CD8-positive, alpha-beta memory T cell (primary cell): ENCODE measurements at places on chromosomes 12 and 14.

DNA sequence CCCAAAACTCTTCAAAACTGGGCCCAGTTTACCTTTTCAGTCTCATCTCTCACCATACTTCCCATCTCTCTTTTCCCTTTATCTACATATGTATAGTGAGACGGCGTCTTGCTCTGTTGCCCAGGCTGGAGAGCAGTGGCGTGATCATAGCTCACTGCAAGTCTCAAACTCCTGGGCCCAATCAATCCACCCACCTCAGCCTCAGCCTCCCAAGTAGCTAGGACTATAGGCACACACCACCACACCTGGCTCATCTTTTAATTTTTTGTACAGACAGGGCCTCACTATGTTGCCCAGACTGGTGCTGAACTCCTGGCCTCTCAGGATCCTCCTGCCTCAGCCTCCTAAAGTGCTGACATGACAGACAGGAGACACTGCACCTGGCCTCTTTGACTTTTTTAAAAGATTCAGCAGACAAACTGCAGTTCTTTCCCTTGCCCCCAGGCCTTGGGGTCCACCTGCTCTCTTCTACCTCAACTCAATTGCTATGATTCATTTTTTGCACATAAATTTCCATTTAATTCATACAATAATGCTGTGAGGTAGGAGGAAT, 33.6 kb downstream of the TFCP2 start:
- DNase-seq, result no peak

- DNase-seq, result no peak
Observed at GRCh38 chr14:46964378-46964777, 312.8 kb upstream of the RPL10L start.

GRCh38 chr12:91630596-91631293, 448.1 kb upstream of the DCN start:
- DNase-seq, result no peak

- no peak for DNase-seq
Observed at GRCh38 chr14:39912192-39913100, 480.2 kb upstream of the FBXO33 start.

DNA sequence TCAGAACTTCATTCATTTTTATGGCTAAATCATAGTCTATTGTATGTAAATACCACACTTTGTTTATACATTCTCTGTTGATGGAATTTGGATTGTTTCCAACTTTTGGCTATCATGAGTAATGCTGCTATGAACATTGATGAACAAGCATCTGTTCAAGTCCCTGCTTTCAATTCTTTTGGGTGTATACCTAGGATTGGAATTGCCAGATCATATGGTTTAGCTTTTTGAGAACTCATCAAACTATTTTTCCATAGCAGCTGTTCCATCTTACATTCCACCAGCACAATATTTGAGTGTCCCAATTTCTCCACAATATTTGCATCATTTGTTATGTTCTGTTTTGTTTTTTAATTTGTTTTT, 52.3 kb upstream of the CCND2 start:
- DNase-seq, result no peak

DNA sequence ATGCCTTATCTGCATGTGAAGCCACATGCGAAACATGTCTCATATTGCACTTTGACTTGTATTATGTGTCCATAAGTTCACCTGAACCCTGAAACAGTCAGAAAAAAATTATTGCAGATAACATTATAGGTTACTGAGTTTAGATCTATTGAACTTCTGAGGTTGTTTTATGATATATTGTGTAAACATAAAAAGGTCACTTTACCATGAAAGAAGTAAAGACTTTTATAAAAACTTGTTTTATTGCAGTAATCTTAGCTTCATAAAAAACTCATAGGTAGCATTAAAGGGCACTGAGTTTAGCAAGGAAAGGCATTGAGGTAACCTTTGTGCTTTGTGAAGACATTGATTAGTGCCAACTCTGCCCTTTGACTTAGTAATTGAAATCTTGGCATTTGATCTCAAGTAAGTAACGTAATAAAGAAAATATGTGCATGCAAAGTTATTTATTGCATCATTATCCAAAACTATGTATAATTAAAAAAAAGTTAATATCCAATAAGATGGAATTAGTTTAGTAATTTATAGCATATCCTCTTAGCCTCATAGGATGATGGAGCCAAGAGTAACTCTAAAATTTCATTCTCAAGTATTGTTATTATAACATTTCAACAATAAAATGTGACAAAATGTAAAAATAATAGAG, 313.3 kb upstream of the ATP2B1 start:
- DNase-seq, result no peak

DNA sequence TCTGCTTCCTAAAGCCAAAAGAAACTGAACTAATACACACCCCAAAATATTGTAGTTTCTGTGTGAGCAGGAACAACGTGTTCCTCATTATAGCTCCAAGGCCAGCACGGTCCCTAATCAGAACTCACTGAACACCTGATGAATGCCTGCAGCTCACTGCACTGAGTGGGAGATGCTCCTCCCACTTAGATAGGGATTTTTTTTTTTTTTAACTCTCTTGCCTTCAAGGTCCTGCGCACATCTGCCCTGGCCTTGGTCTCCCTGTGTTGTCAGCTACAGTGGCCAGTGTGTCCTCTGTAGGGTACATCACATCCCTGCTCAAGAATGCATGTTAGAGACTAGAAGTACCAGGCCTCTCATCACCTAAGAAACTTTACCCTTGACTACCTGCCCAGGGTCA, 44.3 kb upstream of the TMPO start:
- no peak for DNase-seq

DNA sequence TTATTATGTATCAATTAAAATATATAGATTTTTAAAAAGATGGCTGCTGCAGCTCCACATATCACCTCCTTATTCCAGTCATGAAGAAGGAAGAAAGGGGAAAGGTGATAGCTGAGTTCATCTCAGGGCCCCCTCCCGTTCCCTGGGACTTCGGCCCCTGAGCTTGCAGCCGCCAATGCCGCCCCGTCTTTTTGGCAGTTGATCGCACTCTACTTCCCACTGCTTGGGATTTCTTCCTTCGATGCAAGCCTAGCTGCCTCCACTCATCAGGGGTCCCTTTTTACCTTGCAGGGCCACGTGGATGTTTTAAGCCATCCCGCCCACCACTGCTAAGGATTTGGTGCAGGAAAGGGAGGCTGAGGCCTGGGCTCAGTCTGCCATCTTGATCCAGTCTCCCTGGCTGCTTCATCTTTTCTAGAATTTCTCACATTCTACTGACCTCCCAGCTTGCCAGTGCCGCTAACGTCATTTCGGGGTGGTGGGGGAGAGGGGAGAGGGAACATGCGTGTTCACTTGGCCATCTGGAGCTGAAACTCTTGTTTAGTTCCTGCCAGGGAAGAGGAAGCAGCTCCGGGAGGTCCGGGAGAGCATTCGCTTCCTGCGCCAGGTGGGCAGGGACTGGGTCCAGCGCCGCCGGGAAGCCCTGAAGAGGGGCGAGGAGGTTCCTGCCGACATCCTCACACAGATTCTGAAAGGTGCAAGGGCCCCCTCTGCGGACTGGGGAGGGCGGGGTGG, 31.3 kb downstream of the CYP46A1 start:
- DNase-seq, result no peak

- no peak for DNase-seq
Observed at GRCh38 chr12:50251619-50252252, 31.6 kb downstream of the LIMA1 start.

DNA sequence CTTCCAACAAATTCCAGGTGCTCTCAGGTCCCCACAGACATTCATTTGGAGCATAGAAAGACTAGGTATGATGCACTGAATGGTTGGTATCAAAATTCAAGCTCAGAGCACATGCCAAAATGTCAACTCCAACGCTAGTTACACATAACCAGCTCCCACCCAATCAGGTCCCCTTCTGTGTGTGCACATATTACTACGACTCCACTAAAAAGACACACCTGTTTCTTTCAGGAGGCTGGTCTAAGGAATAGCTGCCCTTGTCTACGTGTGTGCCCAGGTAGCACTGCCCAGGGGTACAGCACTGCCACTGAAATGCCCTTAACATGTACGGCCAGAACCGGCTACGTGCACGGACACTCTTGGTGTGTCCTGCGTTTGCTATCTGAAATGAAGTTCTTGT, 138.1 kb downstream of the KCNK10 start:
- DNase-seq, result no peak

DNA sequence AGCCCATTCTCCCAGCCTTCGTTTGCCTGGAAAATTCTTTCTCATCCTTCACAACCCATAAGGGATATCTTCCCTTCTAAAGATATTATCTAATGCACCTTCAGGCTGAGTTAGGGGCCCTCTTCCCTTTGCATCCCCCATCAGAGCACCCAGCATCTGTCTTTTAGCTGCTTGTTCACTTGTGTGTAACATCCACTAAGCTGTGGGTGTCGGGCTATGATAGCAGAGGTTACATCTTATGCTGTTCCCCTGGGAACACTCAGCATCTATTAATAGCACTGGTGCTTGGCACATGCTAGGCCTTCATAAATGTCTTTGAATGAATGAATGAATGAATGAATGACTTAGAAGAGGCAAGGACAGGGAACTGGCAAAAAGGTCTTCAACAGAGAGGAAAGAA, 131.8 kb downstream of the NUAK1 start:
- no peak for DNase-seq

DNA sequence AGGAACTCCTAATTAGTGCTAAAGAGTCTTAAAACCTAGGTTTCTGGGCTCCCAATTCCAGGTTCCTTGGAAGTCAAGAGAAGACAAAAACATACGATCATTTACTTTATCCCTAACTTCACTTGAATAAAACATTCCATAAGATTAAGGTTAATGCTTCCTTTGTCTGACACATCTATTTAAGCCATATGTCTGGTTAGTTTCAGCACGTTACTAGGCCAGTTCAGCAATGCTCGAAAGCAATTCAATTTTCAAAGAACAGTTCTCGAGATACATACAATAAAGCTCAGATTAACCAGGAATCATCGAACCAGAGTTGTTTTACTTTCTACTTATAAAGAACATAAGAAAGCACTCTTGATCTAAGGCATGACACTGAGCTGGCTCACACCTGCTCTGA, 68.0 kb upstream of the POC1B start:
- DNase-seq, result no peak

DNA sequence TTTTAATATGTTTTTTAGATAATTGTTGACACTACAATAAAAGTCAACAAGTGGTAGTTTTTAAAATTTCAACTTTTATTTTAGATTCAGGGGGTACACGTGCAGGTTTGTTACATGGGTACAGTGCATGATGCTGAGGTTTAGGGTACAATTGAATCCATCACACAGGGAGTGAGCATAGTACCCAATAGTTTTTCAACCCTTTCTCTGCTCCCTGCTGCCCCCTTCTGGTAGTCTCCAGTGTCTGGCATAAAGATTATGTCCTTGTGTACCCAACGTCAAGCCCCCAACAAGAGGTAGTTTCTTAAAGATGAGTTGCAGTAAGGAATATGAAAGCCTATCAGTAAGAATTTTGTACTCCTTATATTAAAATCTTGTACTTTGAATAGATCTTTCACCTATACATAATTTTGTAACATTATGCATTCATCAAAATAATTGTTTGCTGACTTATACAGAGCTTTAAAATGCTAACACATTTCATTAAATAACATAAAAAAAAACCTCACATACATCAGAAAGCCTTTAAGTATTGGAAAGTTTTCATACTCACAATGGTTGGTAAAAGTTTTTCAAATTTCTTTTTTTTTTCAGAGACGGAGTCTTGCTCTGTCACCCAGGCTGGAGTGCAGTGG, 5.4 kb upstream of the RALGAPA1 start:
- peak; percentile 71 for DNase-seq

GRCh38 chr12:95790033-95790916, at the start of gene NTN4:
Gene NTN4 (minus strand): TSS chr12:95790764. CDS start chr12:95790309, 455 bp downstream.
- DNase-seq, result peak; percentile 23

GRCh38 chr12:63206909-63207308, 55.9 kb upstream of the AVPR1A start:
- DNase-seq, result no peak

- DNase-seq, result no peak
Observed at GRCh38 chr12:122958198-122958888, 7.9 kb downstream of the ABCB9 start.

DNA sequence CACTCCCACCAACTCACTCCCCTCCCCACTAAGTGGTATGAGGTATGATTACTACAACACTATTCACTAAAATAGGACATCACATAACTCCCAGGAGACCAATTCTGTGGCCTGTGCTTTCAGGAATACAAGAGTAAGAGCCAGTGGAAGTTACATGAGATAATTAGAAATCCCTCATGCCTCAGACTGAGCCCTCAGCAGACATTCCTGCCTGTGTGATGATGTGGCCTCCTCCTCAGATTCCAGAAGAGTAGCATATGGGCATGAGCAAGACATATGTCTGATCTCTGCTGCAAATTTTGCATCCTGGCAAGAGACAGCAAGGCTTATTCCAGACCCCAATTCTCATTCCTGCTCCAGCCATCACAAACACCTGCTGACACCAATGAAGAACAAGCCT, 46.0 kb upstream of the BMP4 start:
- DNase-seq, result no peak
